ENCODE measurements at places on chromosomes 5 and 9.

- DNase-seq: no peak
Measured at GRCh38 chr5:145293716-145294115, 541.4 kb downstream of the PRELID2 start.

- DNase-seq: no peak
Measured at GRCh38 chr5:11324521-11325289, 563.7 kb upstream of the DAP start.

GRCh38 chr9:128412120-128412790 is 8.4 kb upstream of the CERCAM start:
- DNase-seq: peak; percentile 78

GRCh38 chr5:164671640-164672039 is 1166.2 kb downstream of the MAT2B start:
- DNase-seq: no peak

GRCh38 chr9:18910435-18910834 is 122.6 kb downstream of the SAXO1 start:
- no peak for DNase-seq

- no peak for DNase-seq
Measured at GRCh38 chr5:11012295-11012694, 251.3 kb upstream of the DAP start.

DNA sequence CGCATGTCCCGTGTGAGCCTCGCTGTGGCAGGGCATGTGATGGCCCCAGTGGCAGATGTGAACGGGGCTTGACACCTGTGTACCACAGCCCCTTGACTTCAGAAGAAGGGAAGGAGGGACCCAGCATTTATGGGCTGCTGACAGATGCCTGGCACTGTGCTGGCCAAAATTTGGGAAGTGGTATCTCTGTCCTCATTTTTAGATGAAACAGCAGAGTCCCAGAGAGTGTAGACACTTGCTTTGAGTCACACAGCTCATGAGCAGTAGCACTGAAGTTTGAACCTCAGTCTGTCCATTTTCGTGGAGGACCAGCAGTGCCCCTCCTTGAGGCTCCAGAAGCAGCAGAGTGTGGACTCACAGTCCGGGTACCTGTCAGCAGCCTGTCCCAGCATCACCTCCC is 16.5 kb downstream of the NEK6 start:
- no peak for DNase-seq

DNA sequence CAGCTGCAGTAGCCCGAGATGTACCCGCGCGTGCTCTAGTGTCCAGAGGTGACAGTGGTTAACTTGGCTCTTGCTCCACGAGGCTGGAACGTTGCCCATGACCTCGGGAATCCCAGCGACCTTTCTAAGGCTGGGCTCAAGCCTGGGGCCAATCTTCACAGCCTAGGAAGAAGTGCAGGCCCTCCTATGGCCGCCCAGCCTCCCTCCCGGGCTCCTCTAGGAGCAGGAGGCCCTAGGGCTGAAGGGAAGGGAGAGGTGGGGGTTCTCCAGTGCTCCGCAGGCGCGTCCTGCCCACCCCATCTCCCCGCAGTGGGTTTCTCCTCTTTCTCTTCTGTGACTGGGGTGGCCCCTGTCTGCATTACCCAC is 13.3 kb downstream of the NR2F1 start:
- DNase-seq: no peak
